NCI-H1694 (cell line): ENCODE measurements at places on chromosomes 5 and 9.

DNA sequence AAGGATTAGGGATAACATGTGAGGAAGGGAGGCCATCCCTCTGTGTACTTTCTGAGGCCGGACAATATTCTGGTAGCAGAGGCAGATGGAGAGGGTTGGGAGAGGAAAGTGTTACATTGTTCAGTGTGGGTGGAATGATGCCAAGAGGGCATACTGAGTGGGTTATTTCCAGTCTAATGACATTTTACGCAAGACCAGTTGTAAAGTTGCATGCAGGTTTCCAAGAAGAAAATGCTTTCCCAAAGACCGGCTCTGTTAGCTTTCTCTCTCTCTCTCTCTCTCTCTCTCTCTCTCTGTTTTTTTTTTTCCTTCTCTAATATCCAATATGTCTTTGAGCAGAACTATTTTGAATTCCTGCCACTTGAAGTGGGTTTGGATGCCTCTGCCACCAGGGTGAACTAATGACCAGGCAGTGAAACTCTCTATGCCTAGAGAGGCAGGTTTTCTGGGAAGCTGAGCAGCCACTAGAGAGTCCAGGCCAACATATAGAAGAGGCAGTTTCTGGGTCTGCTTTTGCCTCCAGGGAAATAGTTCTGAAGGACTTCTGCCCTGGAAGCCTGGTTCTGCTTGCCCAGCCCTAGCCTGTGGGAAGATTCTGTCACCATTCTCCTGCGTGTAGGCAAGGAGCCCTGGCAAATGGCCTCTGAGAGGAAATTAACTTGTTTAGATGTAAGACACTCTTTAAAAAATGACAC, 24.4 kb upstream of the ZNF366 start:
- peak; percentile 47 for DNase-seq

DNA sequence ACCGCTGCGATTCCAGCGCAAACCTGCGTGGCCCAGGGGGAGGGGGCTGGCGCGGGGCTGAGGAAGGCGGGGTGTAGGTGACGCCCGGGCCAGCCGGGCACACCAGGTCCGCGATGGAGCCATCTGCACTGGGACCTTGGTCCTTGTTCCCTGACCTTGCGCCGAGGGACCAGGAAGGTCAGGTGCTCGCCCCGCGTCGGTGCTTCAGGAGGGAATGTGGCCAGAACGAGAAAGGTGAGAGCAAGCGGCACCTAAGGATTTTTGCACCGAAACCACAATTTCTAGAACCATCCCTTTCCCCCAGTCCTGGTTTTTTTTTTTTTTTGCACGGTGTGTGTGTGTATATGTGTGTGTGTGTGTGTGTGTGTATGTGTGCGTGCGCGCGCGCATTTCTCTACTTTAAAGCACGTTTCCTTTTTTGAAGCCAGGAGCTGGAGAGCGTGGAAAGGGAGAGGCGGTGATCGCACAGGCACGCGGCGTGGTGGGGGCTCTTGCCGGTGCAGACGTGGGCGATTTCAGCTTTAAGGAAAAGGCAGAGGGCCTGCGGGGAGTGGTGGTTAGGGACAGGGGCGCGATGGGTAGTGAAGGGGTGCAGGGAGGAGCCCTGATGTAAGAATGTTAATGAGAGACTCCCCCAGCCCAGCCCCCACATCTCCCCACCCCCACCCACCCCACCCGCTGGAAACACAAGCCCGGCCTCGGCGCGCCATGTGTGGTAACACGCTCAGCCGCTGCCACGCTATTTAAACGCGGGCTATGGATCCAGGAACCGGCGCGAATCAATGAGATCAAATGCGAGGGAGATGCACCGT, at the start of gene NPR3:
NPR3 (plus strand) TSS at position 772 of the 812 bp plus-strand sequence. CDS start 456 bp downstream, outside the sequence.
- no peak for DNase-seq

DNA sequence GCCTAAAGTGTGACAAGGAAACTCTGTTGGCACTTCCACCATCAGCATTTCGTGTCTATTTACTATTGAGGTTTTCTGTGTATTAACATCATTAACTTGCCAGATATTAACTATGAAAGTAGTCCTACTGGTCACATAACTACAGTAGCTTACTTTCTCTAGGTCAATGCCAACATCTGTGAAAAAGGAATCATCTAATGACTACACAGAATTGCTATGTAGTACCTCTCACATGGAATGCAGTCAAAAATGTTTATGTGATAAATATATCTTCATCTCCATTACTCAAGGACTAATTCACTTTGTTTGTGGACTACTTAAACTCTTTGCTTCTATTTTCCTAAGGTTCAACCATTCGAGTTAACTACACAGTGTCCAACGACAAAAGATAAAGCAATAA, 2.1 kb downstream of the SCAI start:
- no peak for DNase-seq

GRCh38 chr5:168209244-168209995, 82.0 kb upstream of the WWC1 start:
- DNase-seq = no peak

DNA sequence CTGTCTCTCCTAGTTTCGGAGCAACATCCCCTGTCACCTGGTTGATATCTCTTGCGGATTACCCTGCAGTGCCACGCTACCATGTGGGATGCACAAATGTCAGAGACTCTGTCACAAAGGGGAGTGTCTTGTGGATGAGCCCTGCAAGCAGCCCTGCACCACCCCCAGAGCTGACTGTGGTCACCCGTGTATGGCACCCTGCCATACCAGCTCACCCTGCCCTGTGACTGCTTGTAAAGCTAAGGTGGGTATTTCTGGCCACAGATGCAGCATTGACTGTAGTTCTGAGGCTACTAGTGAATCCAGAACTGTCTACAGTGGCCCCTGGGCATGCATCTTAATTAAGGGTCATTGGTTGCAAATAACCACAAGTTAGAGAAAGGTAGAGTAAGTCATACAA, 50.8 kb downstream of the AQP7 start:
- DNase-seq = no peak

GRCh38 chr9:18437315-18438201, 36.4 kb upstream of the ADAMTSL1 start:
- no peak for DNase-seq
